IMR-90 (cell line): ENCODE measurements at places on chromosomes 2 and 18. TPM values are rescaled to one million over a fixed set of nuclear protein-coding genes. Genes with fewer than 3 reads are reported as not detected.

BCL11A gene
- 1.0 and 1.2 TPM in 2 replicates for polyA plus RNA-seq

EHD3 gene
- polyA plus RNA-seq = 29.1 and 31.8 TPM in 2 replicates

RAMP1 gene
- 77.1 and 100.0 TPM in 2 replicates for polyA plus RNA-seq

GRCh38 chr2:160269803-160270570 is 69.9 kb upstream of the ITGB6 start:
- DNase-seq = peak; percentile 92

GRCh38 chr2:230591850-230592249 is 120.8 kb upstream of the CAB39 start:
- DNase-seq = no peak

- DNase-seq = no peak
Measured at GRCh38 chr2:216084547-216084946, 2.8 kb downstream of the TMEM169 start.

GRCh38 chr2:62570861-62571698 is 65.1 kb upstream of the TMEM17 start:
- no peak for DNase-seq

- no peak for DNase-seq
Measured at GRCh38 chr2:231359441-231359840, 36.1 kb upstream of the B3GNT7 start.

- no peak for DNase-seq
Measured at GRCh38 chr2:9745153-9745899, 97.9 kb upstream of the TAF1B start.

- no peak for DNase-seq
Measured at GRCh38 chr2:164840458-164840929, 1.1 kb downstream of the COBLL1 start.

DNA sequence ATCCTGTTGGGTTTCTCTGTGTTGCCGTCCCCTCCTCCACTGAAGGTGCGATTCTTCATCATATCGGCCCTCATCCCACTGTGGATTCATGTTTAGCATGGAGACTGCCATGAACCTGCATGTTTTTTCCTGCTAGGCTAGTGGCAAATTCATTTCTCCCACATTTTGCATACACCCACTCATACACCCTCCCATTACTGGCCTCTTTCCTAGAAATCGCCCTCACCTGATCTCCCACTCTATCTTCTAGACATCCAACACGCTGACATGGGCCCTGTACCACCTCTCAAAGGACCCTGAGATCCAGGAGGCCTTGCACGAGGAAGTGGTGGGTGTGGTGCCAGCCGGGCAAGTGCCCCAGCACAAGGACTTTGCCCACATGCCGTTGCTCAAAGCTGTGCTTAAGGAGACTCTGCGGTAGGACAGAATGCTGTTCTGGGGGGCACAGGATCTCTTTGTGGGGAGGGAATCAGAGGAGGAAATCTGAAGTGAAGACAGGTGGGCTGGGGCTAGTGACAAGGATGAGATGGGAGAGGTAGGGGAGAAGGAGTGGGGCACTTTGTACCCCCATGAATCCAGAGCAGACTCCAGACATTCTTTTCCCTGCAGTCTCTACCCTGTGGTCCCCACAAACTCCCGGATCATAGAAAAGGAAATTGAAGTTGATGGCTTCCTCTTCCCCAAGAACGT is 17.7 kb downstream of the PRKAG3 start:
- DNase-seq = no peak

DNA sequence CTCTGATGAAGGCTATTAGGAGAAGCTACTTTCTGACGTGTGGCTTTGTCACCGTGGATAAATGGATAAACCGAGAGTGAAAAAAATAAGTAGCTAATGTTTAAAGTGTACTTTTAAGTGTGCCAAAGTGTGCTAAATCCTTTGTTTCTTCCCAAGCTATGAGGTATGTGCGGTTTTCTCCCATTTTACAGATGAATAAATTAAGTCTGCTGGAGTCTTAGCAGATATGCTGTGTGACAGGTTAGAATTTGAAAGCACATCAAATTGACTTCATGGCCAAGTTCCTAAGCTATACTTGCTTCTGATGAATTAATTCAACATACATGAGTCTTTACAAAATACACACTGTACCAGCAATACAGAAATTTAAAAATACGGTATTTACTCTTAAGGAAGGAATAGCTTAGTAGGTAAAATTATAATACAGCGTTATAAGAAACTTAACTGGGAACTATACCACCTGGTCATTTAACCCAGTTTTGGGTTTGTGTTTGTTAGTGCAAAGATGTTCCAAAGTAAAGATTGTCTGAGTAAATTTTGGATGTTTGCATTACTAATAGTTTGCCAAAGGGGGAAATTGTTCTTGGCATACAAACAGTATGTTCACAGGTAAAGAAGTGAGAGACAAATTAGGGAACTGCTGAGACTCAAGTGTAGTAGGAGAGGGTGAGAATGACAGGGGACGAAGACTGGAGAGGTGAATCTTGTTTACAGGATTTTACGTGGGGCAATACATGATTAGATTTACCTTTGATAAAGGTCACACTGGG is 1.4 kb downstream of the AGPS start:
- DNase-seq = no peak

GRCh38 chr18:10340821-10341220 is 113.6 kb upstream of the APCDD1 start:
- no peak for DNase-seq

DNA sequence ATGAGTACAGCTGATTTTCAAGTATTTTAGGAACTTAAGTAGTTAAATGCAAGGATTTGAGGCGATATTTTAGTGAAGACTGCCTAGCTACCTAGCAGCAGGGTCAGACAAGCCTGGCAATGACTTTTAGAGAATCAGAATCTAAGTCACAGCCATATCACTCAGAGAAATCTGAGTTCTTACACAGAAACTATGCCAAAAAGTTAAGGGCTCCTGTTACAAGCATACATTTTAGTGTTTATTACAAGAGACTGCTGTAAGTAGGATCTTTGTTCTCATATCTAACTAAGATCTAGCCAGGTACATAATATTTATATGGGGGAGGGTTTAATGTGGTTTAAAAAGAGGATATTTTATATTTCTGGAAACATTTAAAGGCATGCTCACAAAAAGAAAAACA is 37.5 kb downstream of the MAP4K3 start:
- DNase-seq = no peak

GRCh38 chr2:83471655-83472054 is 987.4 kb downstream of the SUCLG1 start:
- no peak for DNase-seq

DNA sequence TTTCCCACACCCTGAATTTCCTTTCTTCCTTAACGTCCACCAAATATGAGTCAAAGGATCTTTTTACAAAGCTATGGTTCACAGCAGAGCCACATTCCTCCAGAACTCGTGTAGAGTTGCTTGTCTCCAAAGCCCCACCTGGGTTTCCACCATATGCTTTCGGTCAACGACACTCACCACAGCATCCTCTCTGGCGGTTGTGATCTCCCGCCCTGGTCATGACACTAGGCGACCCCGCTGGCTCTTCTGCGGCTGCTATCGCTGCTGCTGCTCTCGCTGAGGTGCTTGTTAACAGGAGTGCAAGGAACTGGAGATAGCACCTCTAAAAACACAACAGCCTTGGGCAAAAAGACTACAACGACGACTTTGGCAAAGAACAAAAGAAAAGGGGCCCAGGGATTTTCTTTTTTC is 340 bp downstream of the SLC40A1 start:
- DNase-seq = no peak
